ENCODE measurements at places on chromosomes 6 and 20.
A peak's percentile ranks its signal among the peaks of the same experiment; 100 is the strongest.

GRCh38 chr20:64055893-64056638, 6.6 kb upstream of the SOX18 start:
- DNase-seq: no peak

- no peak for DNase-seq
These were observed 139.6 kb downstream of the VEGFA start for GRCh38 chr6:43909474-43910148.

- peak; percentile 42 for DNase-seq
These were observed 256.3 kb downstream of the ERMARD start for GRCh38 chr6:170007468-170008293.

DNA sequence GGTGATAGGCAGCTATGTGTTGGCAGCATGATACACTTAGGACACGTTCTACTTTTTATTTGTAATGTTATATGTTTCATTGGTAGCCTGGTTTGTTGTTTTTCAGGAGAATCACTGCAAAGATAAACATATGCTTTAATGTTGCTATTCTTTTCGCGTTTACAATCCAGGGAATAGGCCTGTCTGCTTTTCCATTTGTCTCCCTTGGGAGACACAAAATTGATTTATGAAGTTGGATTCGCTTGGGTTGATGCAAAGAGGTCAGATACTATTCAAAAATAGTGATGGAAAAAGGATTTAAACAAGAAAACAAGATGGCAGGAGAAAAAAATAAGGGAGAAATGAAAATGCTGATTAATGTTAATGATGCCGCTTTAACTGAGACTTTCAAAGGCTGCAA, 179.5 kb upstream of the SOX4 start:
- no peak for DNase-seq

- no peak for DNase-seq
These were observed 263.4 kb downstream of the UTRN start for GRCh38 chr6:144548536-144548935.

- no peak for DNase-seq
These were observed 283.9 kb downstream of the SMOC2 start for GRCh38 chr6:168724669-168725570.

DNA sequence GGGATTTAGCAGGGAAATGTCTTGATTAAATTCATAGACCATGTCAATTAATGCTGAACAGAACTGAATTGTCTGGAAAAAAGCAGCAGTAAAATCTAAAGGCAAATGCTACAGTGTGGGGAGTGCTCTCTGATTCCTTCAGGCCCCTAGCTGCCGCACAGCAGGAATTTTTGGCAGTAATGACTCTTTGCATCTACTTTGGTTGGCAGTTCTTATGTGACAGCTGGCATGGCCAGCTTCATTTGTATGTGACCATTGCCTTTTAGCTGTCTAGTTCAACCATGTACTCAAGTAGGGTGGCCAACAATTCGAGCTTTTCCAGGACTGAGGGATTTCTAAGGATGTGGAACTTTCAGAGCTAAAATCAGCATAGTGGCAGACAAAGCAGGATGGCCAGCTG, 499.1 kb upstream of the MAN1A1 start:
- no peak for DNase-seq

- no peak for DNase-seq
These were observed 70.4 kb downstream of the THBS2 start for GRCh38 chr6:169183233-169183632.

DNA sequence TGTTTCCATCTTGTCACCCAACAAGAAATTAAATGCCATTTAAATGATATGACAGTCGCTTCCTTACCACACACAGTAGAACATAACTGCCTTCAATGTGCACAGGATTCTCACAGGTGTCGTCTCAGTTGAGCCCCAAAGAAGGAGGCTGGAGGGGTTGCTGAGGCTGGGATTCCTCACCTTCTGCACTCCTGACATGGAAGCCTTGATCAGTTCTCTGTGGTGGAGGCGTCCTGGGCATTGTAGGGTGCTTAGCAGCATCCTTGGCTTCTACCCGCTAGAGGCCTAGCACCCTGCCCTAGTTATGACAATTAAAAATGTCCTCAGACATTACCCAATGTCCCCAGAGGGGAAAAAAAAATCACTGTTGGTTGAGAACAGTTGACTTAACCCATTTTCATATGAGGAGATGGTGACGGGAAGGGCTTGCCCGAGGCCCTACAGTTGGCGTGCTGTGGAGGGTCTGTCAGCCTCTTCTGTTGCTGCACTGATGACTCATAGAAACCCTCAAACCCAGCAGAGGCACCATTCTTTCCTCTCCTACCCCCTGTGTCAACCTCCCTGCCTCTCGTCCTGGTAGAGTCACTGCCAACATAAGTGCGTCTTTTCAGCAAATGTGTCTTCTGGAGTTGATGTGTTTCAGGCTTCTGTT, 19.3 kb upstream of the ZNF831 start:
- no peak for DNase-seq

DNA sequence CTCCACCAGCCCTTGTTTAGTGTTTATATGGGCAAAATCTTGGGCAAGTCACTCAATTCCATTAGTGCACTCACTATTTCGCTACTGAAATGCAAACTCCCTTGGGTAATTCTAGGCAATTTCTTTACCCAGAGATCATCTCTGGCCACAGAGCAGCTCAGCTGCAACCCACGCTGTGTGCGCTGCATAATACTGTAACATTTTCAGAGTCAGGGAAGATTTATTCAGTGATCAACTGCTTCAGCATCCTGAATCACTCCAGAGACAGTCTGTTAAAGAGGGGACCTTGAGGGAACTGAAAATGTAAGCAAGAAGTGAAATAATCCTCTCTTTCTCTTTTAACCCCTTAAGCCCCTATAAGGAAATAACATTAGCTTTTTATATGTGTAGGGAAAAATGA, 189.6 kb upstream of the FBXL4 start:
- no peak for DNase-seq

DNA sequence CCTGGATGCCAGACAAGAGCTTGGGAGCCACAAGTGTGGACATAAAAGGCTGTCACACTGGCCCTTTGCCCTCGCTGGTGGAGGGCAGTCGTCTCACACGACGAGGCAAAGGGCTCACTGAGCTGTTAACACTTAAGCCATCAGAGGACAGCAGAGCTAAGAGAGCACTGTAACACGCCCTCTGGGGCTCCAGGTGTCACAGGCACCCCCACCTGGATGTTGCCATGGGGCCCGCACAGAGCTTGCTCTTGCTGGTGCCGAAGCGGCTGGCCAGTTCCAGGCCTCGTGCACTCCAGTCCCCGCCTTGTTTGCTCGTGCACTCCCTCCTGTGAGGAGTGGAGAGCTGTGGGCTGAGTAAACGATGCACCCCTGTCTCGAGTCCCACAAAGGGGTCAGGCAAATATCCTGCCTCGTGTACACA, 37.4 kb downstream of the SLC35D3 start:
- DNase-seq: no peak

GRCh38 chr20:46575937-46576461, 25.5 kb upstream of the OCSTAMP start:
- no peak for DNase-seq

GRCh38 chr20:24821391-24821790, 127.7 kb upstream of the CST7 start:
- DNase-seq: no peak

DNA sequence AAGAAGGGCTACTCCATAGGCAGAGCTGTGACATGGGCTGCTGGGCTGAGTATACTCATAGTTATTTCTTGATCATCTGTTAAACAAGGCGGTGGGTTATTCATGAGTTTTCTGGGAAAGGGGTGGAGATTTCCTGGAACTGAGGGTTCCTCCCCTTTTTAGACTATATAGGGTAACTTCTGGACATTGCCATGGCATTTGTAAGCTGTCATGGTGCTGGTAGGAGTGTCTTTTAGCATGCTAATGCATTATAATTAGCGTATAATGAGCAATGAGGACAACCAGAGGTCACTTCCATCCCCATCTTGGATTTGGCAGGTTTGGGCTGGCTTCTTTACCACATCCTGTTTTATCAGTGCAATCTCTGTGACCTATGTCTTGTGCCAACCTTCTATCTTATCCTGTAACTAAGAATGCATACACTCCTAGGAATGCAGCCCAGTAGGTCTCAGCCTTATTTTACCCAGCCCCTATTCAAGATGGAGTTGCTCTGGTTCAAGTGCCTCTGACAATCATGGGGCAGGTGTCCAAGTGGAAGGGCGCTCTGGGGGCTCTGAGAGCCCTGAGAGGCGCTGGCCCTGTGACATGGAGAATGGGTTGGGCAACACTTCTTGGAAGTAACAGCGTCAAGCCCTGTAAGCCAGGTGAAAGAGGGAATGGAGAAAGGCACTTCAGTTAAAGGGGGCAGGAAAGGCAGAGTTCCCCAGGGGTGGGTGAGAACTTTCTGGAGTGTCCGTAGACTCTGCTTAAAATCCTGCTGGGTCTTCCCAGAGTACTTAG, 354.2 kb upstream of the SULF2 start:
- DNase-seq: no peak

DNA sequence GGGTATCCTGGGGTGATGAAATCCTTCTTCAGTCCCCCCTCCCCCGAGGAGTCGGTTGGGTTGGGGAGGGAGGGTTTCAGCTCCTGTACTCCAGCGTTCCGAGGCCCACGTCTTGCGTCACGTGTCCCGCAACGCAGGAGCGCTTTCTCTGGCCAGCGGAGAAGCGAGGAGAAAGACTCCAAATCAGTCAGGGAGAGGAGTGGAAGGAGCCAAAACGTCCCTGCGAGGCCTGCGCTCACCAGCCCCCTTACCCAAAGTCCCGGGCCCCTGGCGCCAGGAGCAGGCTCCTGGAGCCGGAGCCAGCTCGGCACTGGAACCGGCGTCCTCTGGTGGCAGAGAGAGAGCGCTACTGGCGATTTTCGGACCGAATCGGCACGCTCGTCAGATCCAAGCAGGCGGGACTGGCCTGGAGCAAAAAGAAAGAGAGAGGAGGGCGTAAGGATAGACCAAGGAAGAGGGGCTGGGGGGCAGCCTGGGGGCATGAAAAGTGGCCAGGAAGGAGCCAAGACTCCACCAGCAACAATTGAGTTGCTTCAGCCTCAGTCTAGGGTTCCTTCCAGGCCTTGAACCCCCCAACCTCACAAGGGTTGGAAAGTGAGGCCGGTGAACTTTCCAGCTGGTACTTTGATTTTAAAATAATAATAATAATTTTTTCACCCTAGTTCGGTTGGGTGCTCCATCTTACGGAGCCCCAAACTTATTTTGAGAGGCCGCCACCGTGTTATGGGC, at the start of gene GNAS:
Gene GNAS (plus strand): TSS at position 174 of the 729 bp plus-strand sequence.
- DNase-seq: no peak

DNA sequence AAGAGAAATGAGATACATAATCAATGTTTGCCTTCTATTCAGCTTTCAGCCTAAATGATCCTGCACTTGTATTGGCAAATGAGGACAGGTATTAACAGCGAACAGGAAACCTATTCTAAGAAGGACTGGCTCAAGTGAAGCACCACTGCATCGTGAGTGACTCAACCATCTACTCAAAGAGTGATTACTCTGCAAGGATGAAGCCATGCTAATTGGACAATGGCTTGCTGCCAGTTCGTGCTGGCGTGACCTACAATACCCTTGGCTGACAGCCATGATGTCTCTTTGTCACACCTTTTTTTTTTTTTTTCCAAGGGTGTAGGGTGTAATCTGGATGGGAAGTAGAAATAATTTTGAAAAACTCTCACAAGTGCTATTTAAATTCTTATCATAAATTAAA, 104.9 kb downstream of the GJA10 start:
- DNase-seq: peak; percentile 49

GRCh38 chr6:4088704-4089103, 9.8 kb upstream of the FAM217A start:
- peak; percentile 47 for DNase-seq

DNA sequence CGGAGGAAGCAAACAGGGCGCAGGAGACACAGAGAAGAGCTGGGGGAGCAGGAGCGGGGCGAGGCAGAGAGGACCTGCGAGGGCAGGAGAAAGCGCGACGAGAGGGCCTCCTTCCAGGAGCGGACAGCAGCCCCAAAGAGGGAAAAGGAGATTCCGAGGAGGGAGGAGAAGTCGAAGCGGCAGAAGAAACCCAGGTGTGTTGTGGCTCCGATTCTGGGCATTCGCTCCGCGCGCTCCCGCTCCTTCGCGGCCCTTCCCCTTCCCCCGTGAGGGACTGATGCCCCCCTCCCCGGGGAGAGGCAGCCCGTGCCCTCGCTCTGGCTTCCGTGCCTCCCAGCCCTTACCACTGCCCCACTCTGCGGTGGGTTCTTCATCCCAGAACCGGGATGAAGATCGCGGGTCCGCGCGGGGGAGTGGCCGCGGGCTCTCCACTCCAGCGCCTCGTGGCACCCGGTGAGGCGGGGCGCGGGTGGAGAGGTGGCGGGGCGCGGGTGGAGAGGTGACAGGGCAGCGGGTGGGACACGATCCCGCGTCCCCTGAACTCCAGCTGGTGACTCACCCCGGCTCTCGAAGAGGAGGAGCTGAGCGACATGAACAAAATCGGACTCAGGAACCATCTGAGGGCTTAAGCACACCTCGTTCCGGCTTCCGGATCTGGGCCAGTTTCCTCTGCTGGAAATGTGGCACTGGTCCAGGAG, 22.4 kb downstream of the TMC2 start:
- DNase-seq: no peak

- DNase-seq: no peak
These were observed 33.1 kb upstream of the SIRPA start for GRCh38 chr20:1861996-1862662.

DNA sequence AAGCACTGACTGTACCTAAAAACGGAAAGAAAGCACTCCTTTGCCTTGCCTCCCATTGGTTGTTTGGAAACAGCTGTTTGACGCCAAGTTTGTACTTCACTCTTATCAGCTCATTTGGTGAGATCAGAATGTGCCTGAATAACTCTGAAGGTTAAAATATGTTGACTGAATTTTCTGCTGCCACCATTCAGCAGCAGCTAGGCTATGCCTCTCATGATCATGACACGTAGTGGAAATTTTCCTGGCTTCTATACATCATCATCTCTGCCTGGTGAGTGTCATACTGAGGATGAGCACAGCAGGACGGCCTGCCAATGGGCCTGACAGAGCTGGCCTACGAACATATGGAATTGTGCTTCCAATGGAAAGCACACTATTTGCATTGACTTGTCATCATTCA, 704.9 kb upstream of the CITED2 start:
- no peak for DNase-seq

DNA sequence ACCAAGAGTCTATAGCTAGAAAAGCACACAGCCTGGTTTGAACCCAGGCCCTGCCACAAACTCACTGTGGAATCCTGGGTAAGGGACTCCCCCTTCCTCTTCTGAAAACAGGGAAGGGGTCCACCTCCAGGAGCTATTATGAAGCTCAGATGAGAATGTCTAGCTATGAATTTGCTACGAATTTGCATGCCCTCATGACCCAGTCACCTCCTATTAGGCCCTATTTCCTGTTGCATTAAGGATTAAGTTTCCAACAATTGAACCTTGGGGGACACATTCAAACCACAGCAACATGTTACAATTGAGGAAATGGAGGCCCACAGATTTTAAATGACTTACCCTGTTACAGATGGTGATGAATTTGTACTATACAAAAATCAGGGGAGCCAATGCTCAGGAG, 46.2 kb downstream of the PREX1 start:
- no peak for DNase-seq

- no peak for DNase-seq
These were observed 567 bp upstream of the CTCFL start for GRCh38 chr20:57525328-57526086.

GRCh38 chr6:16270178-16270794, 31.9 kb downstream of the GMPR start:
- DNase-seq: no peak

Measured in NCI-H2227 treated with DMSO at 0.1 percent for 48 hours (cell line).